ENCODE measurements at places on chromosomes 5 and 9. TPM values are rescaled to one million over a fixed set of nuclear protein-coding genes. Genes with fewer than 3 reads are reported as not detected.

The GMCL2 gene
- not detected for total RNA-seq

The PCDHGB2 gene
- total RNA-seq, result 0.28 TPM

The TMEM171 gene
- 0.28 TPM for total RNA-seq

The LRRC70 gene
- 3.5 TPM for total RNA-seq

The NDOR1 gene
- 18.6 TPM for total RNA-seq

The CDC25C gene
- not detected for total RNA-seq

DNA sequence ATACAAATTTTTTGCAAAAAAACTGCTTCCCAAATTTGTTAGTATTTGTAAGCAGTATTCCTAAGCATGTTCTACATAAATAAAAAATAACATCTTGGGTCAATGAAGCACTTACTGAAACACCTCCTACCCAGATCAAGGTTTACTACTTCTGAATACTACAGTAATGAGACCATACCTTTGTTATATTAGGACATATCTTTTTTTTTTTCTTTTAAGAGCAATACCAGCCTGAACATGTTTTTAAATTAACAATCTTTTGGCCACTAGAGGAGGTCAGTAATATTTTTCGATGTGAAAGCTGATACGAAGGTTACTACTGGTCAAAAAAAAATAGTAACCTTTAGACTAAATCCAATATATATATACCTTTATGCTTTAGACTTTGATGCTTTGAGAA, 72.7 kb downstream of the CERT1 start:
- no peak for DNase-seq

- DNase-seq, result no peak
Measured at GRCh38 chr9:23829580-23830475, 3.8 kb upstream of the ELAVL2 start.

- no peak for DNase-seq
Measured at GRCh38 chr5:67921004-67921601, 294.5 kb upstream of the PIK3R1 start.

DNA sequence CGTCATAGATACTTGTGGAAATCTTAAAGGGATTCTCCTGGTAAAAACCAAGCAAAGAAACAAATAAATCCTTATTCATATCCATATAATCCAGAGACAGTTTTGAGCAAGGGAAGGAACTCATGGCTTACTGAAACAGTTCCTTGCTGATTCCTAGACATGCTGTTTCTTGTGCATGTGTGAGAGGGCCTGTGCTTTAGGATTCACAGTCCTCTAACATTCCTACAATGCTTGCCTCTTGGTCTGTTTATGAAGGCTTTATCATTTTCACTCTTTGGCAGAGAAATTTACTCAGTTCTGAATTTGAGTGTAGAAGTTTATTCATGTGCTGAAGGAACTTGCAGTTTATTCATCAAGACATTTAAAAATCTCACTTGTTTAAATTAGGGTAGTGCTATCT, 123.4 kb downstream of the RPS23 start:
- DNase-seq, result no peak

GRCh38 chr5:111310711-111311620, 86.8 kb downstream of the CAMK4 start:
- no peak for DNase-seq
